K562 (cell line): ENCODE measurements at places on chromosomes 11 and 22.

GRCh38 chr11:113859665-113860064, 15.7 kb downstream of the USP28 start:
- no peak for DNase-seq

DNA sequence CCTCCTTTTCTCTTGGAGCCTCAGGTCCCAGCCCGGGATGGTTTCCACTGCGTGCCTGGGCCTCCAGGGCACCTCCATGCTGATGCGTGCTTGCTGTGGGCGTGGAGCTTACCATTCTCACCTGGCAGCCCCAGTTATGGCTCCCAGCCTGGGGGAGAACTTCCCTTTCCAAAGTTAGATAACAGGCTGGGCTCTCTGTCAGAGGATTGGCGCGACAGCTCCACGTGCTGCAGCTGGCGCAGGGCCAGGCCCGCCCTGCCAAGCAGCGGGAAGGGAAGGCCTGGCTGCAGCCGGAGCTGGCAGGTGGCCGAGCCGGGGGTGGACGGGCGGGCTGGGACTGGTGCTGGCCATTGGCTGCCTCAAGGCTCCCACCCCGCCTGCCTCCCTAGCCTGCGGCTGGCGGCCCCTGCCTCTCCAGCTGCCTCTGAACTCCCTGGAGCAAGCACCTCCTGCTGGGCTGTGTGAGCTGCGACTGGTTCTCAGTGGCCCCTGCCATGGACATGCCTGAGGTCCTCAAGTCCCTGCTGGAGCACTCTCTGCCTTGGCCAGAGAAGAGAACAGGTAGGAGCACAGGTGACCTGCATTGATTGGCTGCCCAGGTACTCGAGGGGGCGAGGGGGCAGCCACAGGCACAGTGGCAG, 14.6 kb upstream of the TEF start:
- DNase-seq = peak; percentile 93

DNA sequence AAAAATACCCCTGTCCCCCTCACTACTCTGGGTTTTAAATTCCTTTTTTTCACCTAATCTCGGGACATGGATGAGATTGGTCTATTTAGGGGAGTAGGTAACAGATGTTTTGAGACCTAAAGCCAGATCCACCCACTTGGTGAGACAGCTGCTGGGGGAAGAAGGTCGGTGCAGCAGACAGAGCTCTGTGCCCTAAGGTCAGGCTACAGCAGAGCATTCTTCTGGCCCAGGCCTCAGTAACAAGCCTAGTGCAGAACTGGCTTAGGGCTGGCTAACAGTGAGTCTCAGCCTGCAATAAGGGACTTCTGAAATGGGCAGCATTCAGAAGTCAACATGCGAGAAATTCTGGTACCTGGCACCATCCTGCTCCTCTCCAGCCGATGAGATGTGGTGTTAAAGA, 444.9 kb upstream of the KIRREL3 start:
- no peak for DNase-seq

DNA sequence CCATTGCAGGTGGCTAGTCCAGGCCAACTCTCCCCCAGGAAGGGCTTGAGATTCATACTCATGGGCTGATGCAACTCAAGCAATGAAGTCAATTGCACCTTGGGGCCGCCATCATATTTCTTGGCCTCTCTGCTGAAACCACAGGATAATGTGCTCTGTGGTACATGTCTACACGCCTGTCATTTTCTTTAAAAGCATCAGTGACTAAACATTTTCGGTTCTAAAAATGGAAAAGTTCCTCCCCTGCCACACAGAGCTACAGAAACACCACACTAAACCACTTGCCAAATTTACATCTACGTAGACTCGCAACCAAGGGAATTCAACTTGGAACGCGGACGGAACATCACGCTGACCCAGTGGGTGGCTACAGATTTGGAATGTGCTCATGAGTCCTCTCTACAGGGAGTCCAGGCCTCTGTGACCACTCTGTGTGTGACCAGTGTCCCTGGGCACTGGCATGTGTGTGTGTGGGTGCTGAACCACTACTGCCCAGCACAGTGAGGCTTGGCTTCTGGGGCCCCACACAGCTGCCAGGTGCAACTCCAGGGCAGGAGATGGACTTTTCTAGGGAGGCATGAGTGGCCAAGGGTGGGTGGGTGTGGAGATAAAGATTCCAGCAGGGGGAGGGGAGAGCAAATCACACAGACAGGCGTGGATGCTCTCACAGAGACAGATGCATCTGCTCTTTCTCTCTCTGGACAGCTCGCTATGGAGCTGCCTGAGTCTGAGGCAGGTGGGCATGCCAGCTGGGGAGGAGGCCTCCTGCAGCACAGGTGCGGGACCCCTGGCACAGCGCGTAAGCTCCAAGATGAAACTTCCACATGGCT, 261.9 kb downstream of the CTTN start:
- no peak for DNase-seq

- DNase-seq = no peak
Measured at GRCh38 chr11:77183431-77183984, 55.5 kb downstream of the MYO7A start.

DNA sequence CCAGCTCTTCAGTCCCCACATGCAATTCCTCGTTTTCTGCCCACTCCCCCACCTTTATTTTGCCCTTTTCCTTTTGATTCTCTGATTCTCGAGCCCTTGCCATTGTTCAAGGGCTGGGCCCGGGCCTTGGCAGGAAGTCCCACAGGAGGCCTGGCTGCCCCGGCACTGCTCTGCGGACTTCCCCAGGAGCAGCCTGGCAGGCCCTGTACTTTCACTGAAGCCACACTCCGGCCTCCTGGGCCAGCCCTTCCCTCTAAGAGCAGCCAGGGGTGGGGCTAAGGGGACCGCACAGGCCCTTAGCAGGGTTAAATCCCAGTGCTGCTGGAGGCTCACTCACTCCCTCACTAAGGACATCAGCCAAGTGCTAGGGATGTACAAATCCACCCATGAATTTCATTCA, 4.1 kb downstream of the LRRC32 start:
- no peak for DNase-seq

- no peak for DNase-seq
Measured at GRCh38 chr11:47124675-47125074, 52.0 kb downstream of the ARFGAP2 start.

DNA sequence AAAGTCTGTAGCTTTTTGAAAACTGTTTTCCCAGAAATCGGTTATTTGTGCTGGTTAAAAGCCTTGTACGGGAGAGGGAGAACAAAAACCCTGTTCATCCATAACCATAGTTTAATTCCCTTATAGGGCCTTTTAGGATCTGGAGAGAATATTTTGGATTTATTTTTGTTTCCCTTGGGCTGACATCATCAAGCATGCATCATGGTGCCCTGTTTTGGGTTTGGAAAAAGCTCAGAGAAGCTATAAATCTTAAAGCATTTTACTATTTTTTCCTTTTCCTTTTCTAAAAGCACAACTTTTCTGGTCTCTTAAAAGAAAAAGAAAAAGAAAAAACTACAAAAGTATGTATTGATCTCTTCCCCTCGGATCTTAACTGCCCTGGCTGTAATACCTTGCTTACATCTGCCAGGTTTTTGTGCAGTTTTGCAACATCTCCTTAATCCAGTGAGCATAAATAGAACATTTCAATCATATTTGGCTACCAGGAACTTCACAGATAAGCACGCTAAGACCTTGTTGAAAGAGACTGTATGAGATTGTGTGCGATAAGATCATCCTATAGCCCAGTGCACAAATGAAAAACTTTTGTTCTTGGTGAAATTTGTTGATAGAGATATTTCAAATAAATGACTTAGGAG, 88.0 kb downstream of the ZBTB16 start:
- no peak for DNase-seq

GRCh38 chr11:89203814-89204213, 26.1 kb downstream of the TYR start:
- DNase-seq = no peak

DNA sequence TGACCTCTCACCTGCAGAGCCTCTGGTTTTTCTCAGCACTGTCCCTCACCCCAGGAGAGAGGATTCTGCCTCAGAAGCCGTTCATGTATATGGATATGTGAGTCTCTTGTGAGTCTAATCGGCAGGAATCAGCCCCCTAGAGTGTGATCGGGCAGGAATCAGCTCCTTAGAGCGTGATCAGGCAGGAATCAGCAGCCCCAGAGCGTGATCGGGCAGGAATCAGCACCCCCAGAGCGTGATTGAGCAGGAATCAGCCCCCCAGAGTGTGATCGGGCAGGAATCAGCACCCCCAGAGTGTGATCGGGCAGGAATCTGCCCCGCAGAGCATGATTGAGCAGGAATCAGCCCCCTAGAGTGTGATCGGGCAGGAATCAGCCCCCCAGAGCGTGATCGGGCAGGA, 80.0 kb upstream of the EIF3D start:
- no peak for DNase-seq

DNA sequence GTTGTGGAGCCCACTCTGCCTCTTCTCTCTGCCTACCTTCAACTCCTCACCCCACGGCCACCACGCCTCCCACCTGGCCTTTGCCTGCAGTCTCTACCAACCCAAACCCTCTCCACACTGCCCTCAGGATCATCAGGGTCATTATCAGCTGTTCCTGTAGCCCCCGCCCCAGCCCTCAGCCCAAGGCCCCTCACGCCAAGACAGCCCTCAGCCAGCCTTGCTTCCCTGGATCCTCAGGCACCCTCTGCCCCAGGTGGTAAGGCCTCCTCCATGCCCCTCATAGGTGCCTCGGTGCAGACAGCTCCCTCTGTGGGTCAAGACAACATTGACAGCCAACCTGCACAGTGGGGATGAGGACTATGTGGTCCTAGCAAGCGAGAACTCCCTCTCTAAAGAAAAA, 1.7 kb downstream of the SBF1 start:
- no peak for DNase-seq

DNA sequence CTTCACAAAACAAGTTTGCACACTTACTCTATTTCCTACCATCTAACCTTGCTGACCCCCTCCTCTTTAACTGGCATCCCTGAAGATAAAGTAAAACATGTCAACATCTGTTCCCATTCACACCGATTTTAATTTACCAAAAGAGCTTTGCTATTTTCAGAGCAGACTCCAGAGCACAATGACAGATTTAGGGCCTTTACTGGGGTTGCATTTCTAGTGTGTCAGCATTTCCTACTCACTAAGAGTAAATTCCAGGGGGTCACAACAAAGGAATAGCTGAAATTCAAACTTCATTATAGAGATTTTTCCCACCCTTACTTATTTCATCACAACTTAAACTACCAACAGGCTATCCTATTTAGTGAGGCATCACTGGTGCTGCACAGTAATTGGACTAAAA, 60.8 kb downstream of the SOX6 start:
- DNase-seq = no peak

- no peak for DNase-seq
Measured at GRCh38 chr22:47055461-47055860, 293.0 kb downstream of the TBC1D22A start.

- DNase-seq = no peak
Measured at GRCh38 chr22:29768052-29768693, 1.0 kb downstream of the UQCR10 start.

DNA sequence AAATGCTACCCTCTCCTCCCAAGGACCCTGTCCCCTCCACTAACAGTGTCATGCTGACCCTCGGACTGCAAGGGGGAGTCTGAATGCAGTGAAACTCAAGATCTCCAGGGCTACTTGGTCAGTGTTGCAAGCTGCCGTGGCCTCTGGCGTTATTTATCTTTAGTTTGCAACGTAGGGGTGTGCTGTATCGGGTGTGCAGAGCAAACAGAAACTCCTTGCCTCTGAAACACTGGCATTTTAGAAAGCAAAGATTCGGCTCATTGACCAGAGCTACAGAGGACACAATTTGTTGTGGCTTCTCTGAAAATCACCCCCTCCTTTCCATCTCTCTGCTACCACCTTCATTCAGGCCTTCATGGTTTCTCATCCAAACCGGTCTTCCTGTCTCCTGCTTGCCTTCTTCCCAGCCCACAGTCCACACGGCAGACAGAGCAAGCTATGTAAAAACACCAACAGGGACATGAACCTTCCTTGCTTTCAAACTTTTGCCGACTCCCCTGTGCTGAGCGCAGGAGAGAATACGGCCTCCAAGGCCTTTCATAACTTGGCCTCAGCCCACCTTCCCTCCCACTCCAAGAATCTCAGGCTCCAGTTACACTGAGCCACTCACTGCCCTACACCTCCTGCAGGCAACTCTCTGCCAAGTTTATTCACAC, 14.9 kb downstream of the FZD4 start:
- DNase-seq = peak; percentile 69

DNA sequence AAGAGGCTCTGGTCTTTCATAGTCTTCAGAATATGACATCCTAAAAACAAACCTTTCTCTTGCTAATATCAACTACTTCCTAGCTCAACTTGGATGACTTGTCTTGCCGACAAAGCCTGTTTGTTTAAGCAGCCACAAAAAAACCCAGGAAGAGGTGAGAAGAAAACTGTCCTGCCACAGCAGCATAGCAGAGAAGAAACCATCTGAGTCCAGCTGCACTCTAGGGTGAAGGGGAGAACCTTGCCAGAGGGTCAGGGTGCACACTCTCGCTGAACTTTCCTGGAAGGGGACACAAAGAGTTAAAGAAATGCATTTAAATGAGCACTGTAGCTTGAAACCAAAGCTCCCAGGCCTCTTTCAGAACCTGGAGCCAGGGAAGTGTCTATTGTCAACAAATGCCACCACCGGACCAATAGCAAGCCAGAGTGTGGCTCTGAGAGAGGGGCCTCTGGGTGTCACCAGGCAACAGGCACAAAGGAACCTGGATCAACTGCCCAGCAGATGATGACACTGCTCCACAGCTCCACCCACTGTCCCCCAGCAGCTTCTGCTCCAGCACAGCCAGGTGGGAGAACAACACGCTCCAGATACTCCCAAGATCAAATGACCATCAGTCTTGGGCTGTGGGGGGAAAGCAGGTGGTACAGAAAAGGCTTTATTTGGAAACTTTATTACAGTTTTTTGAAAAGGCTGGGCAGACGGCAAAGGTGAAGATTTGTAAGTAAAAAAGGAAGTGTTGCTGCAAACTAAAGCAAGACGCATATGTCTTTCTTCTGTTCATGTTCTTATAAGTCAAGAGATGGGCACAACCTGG, 105.7 kb downstream of the RASSF10 start:
- peak; percentile 86 for DNase-seq

GRCh38 chr11:131618201-131618600, 247.8 kb downstream of the NTM start:
- no peak for DNase-seq

GRCh38 chr11:44811841-44812448, 85.2 kb downstream of the TSPAN18 start:
- DNase-seq = no peak

GRCh38 chr22:43006753-43007152, 8.2 kb downstream of the PACSIN2 start:
- no peak for DNase-seq

- DNase-seq = peak; percentile 86
Measured at GRCh38 chr22:42615092-42615859, 593 bp upstream of the POLDIP3 start.

DNA sequence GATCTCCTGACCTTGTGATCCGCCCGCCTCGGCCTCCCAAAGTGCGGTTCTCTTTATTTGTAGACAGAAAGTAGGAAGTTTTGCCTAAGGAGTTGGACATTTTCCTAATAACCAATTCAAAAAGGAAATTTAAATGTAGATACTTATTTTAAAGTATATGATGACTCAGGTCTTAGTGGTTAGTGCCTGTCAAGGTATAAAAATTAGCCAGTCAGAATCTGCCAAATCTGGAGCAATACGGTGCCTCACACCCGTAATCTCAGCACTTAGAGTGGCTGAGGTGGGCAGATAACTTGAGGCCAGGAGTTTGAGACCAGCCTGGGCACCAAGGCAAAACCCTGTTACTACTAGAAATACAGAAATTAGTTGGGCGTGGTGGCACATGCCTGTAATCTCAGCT, 86.7 kb upstream of the RASSF10 start:
- DNase-seq = no peak
